ENCODE measurements at places on chromosomes 3 and 15. TPM values are rescaled to one million over a fixed set of nuclear protein-coding genes. Genes with fewer than 3 reads are reported as not detected.

DNA sequence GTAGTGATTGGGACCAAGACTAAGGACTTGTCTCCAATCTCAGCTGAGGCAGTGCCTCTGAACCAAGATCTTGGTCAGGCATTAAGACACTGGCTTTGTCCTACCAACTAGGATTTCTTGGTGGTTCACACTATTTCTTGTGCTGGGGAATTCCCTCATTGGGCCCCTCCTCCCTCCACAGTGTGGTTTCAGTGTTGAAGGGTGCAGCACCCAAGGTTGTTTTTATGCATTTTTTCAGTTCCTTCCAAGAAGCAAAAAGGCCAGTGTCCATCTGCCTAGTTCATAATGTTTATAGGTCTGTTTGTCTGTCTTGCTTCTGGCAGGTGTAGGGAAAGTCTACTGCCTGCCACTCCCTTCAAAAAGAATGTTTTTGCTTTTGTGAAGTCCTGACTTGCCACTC lies 10.6 kb upstream of the ITPKA start:
- no peaks in the 10 kb centered on the region for H3K4me1 ChIP-seq
- DNase-seq: no peak
- no peak overlapping the region for H3K27ac ChIP-seq
- H3K36me3 ChIP-seq: peaks cover 26% of the 10 kb centered on the region

- H3K4me3 ChIP-seq: no peak overlapping the region
- no peak overlapping the region for H3K27ac ChIP-seq
- no peak for DNase-seq
- no peaks in the 10 kb centered on the region for H3K4me1 ChIP-seq
- H3K36me3 ChIP-seq: no peaks in the 10 kb centered on the region
- H3K27me3 ChIP-seq: no peaks in the 10 kb centered on the region
These were observed 186.9 kb upstream of the CRBN start for GRCh38 chr3:3366386-3366785.

Gene GABRA5
- total RNA-seq: not detected

GRCh38 chr3:144018776-144019175 lies 47.2 kb downstream of the DIPK2A start:
- no peaks in the 10 kb centered on the region for H3K4me1 ChIP-seq
- no peaks in the 10 kb centered on the region for H3K27me3 ChIP-seq
- DNase-seq: peak; percentile 49
- H3K36me3 ChIP-seq: no peaks in the 10 kb centered on the region

DNA sequence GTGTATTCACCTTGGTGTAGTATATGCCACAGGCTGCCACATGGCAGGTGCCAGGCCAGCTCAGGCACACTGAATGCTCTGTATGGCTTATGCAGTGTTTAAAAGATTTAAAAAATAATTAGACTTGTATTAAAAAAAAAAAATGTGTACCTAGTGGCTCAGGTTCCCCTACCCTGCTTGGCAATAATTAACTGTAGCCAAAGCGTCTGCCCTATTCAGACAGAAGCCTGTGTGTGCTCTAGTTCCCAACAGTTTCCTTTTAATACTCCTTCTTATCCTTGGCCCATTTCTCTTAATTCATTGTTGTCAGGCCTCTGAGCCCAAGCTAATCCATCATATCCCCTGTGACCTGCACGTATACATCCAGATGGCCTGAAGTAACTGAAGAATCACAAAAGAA lies 752.2 kb upstream of the CFAP20DC start:
- H3K27me3 ChIP-seq: no peaks in the 10 kb centered on the region
- no peaks in the 10 kb centered on the region for H3K36me3 ChIP-seq
- H3K4me1 ChIP-seq: no peaks in the 10 kb centered on the region
- no peak overlapping the region for H3K4me3 ChIP-seq
- DNase-seq: no peak
- H3K27ac ChIP-seq: no peak overlapping the region

- no peak overlapping the region for H3K27ac ChIP-seq
- no peak overlapping the region for H3K4me3 ChIP-seq
- no peaks in the 10 kb centered on the region for H3K36me3 ChIP-seq
- peaks cover 7% of the 10 kb centered on the region for H3K4me1 ChIP-seq
- DNase-seq: no peak
These were observed 2.6 kb downstream of the NME9 start for GRCh38 chr3:138326866-138327595.

Gene LRRC15
- total RNA-seq: 0.36 TPM

Gene SUCNR1
- total RNA-seq: not detected

Gene SLC26A6
- total RNA-seq: 44.9 TPM

Gene GPR62
- not detected for total RNA-seq

GRCh38 chr15:93929375-93930094 lies 301.8 kb upstream of the MCTP2 start:
- no peak for DNase-seq
- H3K27me3 ChIP-seq: peaks cover 10% of the 10 kb centered on the region
- no peak overlapping the region for H3K4me3 ChIP-seq
- no peaks in the 10 kb centered on the region for H3K36me3 ChIP-seq
- H3K27ac ChIP-seq: no peak overlapping the region

Gene SEMA5B
- not detected for total RNA-seq

Gene ASB14
- total RNA-seq: not detected

DNA sequence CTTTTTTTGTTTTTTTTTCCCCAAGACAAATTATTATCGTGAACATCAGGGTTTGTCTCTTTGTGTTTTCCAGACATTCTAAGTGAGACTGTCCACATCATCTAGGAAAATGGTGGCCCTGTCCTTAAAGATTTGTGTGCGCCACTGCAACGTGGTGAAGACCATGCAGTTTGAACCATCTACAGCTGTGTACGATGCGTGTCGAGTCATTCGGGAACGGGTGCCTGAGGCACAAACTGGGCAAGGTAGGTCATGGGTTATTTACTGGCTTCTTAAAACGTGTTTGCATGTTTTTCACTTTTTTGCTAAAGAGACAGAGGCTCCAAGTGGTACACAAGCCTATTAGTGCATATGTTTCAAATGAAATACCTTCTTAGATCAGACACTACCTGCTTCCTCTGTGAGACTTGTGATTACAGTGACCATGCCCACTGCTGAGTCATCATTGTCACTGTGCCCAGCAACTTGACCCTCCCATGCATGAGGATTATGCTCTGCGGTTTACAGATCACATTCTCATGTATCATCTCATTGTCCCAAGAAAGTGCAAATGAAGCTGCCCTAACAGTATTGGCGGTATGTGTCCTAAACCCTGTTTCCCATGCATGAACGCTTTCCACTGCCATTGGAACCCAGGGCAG lies 395.2 kb upstream of the TPM1 start:
- H3K4me1 ChIP-seq: peaks cover 17% of the 10 kb centered on the region
- H3K27me3 ChIP-seq: no peaks in the 10 kb centered on the region
- H3K4me3 ChIP-seq: no peak overlapping the region

DNA sequence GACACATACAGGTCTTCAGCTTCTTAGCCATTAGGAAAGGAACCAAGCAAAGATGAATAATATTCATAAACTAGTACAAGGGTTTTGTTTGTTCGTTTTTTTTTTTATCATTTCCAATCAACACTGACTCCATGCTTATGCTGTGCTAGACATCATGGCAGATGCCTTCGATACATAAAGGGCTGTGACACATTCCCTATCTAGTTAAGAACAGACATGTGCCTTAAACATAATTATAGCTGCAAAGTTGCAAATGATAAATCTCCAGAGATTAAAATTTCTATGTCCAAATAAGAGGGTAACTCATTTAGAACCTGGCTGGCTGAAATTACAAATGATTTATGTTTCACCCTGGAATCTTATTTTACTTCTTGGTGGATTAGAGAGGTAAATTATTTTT lies 386.4 kb downstream of the LSAMP start:
- H3K36me3 ChIP-seq: no peaks in the 10 kb centered on the region
- H3K4me1 ChIP-seq: peaks cover 11% of the 10 kb centered on the region
- no peaks in the 10 kb centered on the region for H3K27me3 ChIP-seq
- DNase-seq: no peak
- peak overlapping the region; percentile 26 for H3K27ac ChIP-seq

Gene CPA3
- total RNA-seq: not detected

DNA sequence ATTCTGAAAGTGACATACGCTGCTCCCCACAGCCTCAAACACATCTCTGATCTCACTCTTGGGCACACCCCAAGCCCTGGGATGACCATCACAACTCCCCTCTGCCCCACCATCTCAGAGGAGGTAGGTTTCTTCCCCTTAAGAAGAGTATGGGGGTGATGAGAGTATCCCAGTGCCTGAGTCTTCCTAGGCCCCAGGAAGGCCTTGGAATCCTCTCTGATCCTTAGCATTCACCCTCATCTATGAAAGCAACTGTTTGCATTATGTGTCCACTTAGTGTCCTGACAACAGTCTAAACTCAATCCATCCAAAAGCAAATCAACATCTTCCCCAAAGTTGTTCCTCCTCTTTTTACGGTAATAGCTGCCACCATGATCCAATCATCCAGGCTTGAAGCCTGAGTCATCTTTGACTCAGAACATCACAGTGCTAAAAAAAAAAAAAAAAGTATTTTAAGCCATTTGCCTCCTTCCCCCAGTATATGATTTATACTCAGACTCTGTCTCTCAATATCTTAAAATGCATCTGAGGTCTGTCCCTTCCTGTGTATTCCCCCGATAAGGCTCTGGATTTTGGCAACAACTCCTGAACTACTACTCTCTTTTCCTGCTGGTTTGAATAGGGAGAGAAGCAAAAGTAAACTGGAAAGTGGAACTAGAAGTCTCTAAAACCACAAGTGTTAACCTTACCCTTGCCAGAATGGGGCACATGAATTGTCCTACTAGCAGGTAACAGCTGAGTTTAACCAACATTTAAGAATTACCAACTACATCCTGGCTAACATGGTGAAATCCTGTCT lies 22.5 kb downstream of the POPDC2 start:
- DNase-seq: peak; percentile 90
- no peaks in the 10 kb centered on the region for H3K27me3 ChIP-seq
- peak overlapping the region; percentile 70 for H3K27ac ChIP-seq
- H3K36me3 ChIP-seq: no peaks in the 10 kb centered on the region

- no peaks in the 10 kb centered on the region for H3K27me3 ChIP-seq
- no peak overlapping the region for H3K4me3 ChIP-seq
- H3K36me3 ChIP-seq: no peaks in the 10 kb centered on the region
- DNase-seq: no peak
These were observed 52.0 kb upstream of the RAD18 start for GRCh38 chr3:9015250-9015649.

DNA sequence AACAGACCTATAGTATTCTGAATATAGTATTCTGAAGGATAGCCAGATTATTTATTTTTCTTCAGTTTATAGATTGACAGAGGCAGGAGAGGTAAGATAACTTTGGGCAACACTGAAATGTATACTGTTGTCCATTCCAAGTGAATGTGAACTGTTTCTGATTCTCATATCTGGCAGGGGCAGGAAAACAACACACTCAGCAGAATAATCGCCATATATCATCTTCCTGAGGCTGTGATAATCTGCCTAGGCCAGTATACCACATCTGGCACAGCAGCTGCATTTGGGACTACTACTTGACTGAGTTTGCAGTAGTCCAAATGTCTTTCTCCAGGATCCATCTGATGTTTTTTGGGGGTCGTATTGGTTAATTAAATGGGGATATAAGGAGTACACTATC lies 22.4 kb upstream of the SETD2 start:
- H3K27me3 ChIP-seq: no peaks in the 10 kb centered on the region
- no peaks in the 10 kb centered on the region for H3K4me1 ChIP-seq
- no peak overlapping the region for H3K4me3 ChIP-seq
- DNase-seq: no peak

GRCh38 chr3:60182697-60183096 lies 1068.6 kb downstream of the FHIT start:
- H3K27ac ChIP-seq: no peak overlapping the region
- no peak overlapping the region for H3K4me3 ChIP-seq
- no peaks in the 10 kb centered on the region for H3K36me3 ChIP-seq
- H3K4me1 ChIP-seq: no peaks in the 10 kb centered on the region

Gene PSTPIP1
- not detected for total RNA-seq

- H3K27me3 ChIP-seq: no peaks in the 10 kb centered on the region
- peaks cover 25% of the 10 kb centered on the region for H3K4me1 ChIP-seq
- DNase-seq: no peak
- no peak overlapping the region for H3K27ac ChIP-seq
- H3K36me3 ChIP-seq: no peaks in the 10 kb centered on the region
These were observed 230.4 kb upstream of the BHLHE40 start for GRCh38 chr3:4748701-4749378.

Gene TWF2
- total RNA-seq: 166 TPM

Gene TRH
- not detected for total RNA-seq

Gene PLA2G4D
- 0.17 TPM for total RNA-seq

- no peaks in the 10 kb centered on the region for H3K27me3 ChIP-seq
- no peak for DNase-seq
- peaks cover 5% of the 10 kb centered on the region for H3K4me1 ChIP-seq
- no peak overlapping the region for H3K4me3 ChIP-seq
- no peaks in the 10 kb centered on the region for H3K36me3 ChIP-seq
- no peak overlapping the region for H3K27ac ChIP-seq
These were observed 350.6 kb downstream of the NLGN1 start for GRCh38 chr3:173748105-173748504.

GRCh38 chr15:74252291-74252690 lies 16.2 kb downstream of the CCDC33 start:
- H3K27me3 ChIP-seq: peaks cover 11% of the 10 kb centered on the region
- H3K4me3 ChIP-seq: no peak overlapping the region
- DNase-seq: peak; percentile 11
- H3K36me3 ChIP-seq: no peaks in the 10 kb centered on the region
- no peak overlapping the region for H3K27ac ChIP-seq

Gene SGO1
- total RNA-seq: 12.6 TPM

Gene NRG4
- total RNA-seq: 3.1 TPM

DNA sequence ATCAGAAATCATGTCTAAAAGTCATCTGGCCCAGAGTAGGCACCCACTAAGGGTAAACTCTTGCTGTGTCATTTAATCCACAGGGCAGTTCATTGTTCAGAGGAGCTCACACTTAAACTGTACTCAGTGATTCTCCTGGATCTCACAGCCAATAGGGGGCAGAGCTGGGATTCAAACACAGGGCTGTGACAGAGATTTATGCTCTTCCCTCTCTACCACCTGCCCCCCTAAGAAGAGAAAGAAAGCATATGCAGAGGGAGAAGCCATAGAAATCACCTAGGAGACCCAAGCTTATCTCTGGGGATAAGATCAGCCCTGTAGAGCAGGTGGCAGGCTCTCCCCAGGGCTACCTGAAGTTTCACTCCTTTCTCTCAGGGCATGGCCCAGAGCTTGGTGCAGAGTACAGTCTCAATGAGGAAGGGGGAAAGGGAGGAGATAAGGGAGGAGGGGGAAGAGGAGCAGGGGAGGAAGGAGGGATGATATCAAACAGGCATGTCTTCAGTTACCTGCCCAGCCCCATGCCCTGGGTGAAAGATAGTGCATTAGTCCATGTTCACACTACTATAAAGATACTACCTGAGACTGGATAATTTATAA lies 51.8 kb upstream of the ADPGK start:
- H3K36me3 ChIP-seq: no peaks in the 10 kb centered on the region
- no peaks in the 10 kb centered on the region for H3K4me1 ChIP-seq
- H3K4me3 ChIP-seq: no peak overlapping the region
- no peak overlapping the region for H3K27ac ChIP-seq
- peaks cover 41% of the 10 kb centered on the region for H3K27me3 ChIP-seq

Measured in PC-3 (cell line).